Body of pancreas (tissue), 4 donors: ENCODE measurements at places on chromosomes 13 and 19. TPM values are rescaled to one million over a fixed set of nuclear protein-coding genes. Genes with fewer than 3 reads are reported as not detected.

Gene MAST1
- total RNA-seq: 0.26 TPM

GRCh38 chr13:29436291-29436690 lies 159.2 kb downstream of the SLC7A1 start:
- DNase-seq: no peak

- peak; percentile 67 for DNase-seq
These were observed 67.3 kb downstream of the TRPM4 start for GRCh38 chr19:49224879-49225278.

DNA sequence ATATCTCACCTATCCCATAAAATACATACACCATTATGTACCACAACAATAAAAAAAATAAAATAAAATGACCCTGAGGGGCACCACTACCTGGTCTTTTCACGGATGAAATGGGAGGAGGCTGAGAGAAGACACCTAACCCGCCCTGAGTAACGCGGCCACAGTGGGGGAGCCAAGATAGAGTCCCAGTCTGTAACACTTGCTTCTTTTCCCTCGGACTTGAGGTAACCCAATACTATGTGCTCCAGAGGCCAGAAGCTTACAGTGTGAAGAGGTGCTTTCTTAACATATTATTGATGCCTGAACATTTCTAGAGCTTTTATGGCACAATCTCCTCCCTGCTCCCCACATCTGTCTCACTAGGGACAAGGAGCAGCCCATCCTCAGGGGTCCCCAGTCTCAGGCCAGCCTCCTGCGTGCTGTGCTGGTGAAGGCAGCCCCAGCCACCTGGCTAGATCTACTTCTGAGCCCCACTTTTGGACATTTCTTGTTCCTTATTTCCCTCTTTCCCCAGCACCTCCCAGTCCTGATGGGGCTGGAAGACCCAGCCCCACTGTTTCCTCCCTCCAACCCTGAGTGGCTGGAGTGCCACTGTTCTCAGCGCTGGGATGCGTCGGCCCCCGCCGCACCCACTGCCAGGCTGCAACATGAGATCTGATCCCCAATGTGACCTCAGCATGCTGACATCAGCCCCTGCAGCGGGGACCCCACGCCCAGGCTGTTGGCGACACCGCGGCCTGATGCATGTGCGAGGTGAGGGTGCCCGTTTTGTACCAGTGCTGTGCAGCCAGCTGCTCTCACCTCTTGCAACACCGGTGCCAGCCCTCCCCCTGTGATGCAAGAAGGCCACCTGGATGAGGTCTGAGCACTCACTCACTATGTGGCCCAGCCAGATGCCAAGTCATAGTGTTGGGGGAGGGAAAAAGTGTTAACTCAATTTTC lies 143.3 kb downstream of the DCLK1 start:
- peak; percentile 14 for DNase-seq

DNA sequence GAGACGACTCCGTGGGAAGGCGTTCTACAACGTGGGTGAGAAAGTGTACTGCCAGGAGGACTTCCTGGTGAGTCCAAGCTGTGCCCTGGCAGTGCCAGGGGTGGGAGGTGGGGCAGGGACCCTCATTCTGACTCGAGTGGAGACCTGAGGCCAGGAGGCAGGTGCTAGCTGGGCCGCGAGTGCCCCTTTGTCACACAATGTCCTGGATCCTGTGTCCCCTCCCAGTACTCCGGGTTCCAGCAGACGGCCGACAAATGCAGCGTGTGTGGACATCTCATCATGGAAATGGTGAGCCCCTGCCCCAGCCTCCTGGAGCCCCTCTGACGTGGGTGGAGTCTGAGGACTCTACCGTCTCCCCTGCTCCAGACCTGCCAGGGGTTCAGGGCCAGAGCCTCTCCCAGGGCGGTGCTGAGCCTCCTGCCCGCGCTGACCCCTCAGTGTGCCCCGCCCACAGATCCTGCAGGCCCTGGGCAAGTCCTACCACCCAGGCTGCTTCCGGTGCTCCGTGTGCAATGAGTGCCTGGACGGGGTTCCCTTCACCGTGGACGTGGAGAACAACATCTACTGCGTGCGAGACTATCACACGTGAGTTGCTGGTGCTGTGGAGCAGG lies 11.6 kb downstream of the WTIP start:
- no peak for DNase-seq

DNA sequence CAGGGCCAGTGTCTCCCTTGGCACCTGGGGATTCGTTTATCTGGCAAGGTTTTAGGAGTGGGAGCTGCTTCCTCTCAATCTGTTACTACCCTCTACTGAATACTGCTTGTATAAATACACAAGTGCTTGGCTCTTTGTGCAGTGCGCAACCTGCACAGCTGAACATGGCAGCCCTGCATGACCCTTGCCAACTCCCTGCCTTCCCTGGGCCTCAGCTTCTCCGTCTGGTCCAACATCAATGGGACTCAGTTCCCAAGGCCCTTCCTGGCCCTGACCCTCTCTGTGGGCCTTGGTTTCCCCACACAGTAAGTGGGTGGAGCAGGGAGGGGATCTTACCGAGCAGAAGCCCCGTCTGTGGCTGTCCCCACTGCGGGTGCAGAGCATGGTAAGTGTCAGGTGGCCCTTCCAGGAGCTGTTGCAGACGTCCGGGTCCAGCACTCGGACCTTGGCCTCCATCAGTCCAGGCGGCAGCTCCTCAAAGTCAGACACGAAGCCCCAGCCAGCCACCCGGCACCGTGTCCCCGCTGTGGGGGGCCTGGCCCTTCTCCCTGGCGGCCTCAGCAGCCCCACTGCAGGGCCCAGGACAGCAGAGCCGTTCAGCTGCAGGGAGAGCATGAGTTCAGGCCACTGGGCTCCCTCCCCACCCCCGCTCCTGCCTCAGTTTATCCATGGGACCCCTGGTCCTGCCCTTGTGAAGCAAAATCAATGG lies 8.5 kb downstream of the PRSS57 start:
- no peak for DNase-seq

DNA sequence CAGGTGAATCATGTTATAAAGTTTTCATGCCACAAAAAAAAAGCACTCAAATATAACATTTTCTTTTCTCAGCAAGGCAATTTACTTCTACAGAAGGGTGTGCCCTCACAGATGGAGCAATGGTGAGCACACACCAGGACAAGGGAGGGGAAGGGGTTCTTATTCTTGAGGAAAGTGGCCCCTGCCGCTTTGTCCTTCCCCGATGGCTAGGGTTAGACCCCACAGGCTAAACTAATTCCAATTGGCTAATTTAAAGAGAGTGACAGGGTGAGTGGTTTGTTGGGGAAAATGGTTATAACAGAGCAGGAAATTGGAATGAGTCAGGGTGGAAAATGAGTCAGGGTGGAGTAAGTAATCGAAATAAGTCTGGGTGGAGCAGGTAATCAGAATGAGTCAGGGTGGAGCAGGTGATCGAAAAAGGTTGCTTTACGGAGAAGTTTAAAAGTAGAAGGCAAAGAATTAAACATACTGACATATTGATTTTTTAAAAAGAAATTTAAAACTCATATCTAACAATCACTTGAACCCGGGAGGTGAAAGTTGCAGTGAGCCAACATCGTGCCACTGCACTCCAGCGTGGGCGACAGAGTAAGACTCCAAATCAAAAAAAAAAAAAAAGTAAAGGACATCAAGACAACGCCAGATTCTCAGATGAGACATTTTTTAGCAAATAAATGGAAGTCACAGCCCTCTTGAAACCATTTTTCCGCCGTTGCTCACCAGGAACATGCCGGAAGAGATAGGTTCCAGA lies 813 bp downstream of the ZNF562 start:
- no peak for DNase-seq

GRCh38 chr19:57067440-57067839 lies 52.3 kb upstream of the USP29 start:
- no peak for DNase-seq

GRCh38 chr19:40309666-40310065 lies 24.5 kb upstream of the AKT2 start:
- DNase-seq: no peak

- no peak for DNase-seq
These were observed 115.9 kb downstream of the ABCC4 start for GRCh38 chr13:95185311-95185710.

DNA sequence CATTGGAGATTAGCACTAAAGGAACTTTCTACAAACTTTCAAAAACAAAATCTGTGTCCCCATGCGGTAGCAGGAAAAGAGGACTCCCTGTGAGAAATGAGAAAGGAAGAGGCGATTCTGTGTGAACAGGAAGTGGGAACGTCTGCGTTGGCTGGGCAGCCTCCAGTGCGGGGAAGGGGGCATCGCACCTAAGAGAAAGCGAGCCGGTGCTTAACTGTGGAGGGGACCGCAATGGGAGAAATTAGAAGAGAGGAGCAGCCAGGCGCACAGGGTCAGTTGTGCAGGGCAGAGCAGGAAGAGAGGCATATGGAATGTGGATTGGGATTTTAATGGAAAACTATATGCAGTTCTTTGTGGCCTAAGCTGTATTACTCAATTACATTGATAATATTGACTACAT lies 77.4 kb upstream of the DOCK9 start:
- DNase-seq: no peak

GRCh38 chr13:33544308-33544707 lies 258.8 kb upstream of the STARD13 start:
- no peak for DNase-seq

DNA sequence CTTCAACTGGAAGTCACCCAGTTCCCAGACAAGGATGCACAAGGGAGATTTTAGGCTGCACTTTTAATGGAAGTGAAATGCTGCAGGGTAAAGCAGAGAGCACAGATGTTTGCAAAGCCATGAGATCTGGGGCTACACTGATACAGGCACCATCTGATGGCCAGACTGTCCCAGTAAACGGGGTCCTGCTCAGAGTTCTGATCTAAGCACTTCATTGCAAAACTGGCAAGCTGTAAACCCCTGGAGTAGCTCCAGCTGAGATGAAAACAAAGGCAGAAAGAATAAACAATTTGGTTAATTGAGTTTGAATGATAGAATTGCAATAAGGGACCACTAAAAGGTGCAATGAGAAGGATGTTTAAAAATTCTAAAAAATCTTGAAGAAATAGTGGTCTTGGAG lies 197.1 kb downstream of the OXGR1 start:
- DNase-seq: no peak

Gene ZNF135
- 3.9 TPM for total RNA-seq

Gene FCAR
- not detected for total RNA-seq

DNA sequence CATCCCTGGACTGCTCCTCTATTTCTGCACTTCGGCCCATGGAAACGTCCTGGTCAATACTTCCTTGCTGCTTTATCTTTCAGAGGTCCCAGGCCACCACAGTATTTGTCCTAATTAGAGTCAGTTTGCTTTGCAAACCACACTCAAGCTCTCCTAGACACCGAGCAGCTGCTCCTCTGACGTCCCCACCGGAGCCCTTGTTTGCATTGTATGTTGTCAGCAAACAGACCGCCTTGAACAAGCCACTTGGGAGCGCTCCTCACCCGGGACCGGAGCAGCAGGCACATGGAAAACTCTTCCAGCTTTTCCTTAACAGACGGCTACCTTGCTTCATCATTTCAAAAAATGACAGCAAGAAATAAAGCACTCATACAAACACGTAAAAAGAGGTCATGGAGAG lies 51.5 kb upstream of the GTF3A start:
- DNase-seq: peak; percentile 91

DNA sequence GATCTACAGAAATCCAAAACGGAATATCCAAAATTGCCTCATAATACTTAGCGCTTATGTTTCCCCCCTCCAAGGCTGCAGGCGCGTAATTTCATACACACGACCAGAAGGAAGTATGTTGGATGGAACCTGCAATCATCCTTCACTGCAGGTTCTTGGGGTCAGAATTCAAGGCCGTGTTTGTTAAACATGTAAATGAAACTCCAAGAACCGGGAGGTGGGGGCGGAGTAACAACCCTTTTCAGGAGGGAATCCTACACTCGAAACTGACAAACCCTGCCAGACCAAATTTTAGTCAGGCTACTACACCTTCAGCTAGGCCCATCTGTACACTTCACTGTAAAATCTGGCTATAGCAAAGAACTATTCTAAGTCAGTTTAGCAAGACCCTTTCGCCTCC lies 1.3 kb downstream of the ZNF607 start:
- DNase-seq: no peak

Gene KLK2
- total RNA-seq: not detected

- peak; percentile 90 for DNase-seq
These were observed at the start of gene ZNF579 for GRCh38 chr19:55580628-55581144. ZNF579 (minus strand) TSS chr19:55580848; CDS start chr19:55579639, 1,209 bp downstream.

Gene PLPP2
- total RNA-seq: 75.8 TPM

- peak; percentile 50 for DNase-seq
These were observed 722 bp upstream of the ICAM1 start for GRCh38 chr19:10270180-10270615.

GRCh38 chr13:72431981-72432682 lies 295.3 kb downstream of the MZT1 start:
- no peak for DNase-seq

DNA sequence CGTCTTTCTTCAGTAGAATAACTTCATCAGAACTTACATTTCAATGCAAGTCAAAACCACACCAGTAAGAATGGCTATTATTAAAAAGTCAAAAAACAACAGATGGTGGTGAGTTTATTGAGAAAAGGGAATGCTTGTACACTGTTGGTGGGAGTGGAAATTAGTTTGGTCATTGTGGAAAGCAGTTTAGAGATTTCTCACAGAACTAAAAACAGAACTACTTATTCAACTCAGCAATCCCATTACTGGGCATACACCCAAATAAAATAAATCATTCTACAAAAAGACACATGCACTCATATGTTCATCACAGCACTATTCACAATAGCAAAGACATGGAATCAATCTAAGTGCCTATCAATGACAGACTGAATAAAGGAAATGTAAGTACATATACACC lies 231.2 kb downstream of the NHLRC3 start:
- DNase-seq: no peak

Gene KLF5
- total RNA-seq: 17.9 TPM

- peak; percentile 76 for DNase-seq
These were observed 831 bp downstream of the PGPEP1 start for GRCh38 chr19:18340990-18341868.

Gene ZNF426
- 4.2 TPM for total RNA-seq

Gene INSR
- total RNA-seq: 243 TPM

DNA sequence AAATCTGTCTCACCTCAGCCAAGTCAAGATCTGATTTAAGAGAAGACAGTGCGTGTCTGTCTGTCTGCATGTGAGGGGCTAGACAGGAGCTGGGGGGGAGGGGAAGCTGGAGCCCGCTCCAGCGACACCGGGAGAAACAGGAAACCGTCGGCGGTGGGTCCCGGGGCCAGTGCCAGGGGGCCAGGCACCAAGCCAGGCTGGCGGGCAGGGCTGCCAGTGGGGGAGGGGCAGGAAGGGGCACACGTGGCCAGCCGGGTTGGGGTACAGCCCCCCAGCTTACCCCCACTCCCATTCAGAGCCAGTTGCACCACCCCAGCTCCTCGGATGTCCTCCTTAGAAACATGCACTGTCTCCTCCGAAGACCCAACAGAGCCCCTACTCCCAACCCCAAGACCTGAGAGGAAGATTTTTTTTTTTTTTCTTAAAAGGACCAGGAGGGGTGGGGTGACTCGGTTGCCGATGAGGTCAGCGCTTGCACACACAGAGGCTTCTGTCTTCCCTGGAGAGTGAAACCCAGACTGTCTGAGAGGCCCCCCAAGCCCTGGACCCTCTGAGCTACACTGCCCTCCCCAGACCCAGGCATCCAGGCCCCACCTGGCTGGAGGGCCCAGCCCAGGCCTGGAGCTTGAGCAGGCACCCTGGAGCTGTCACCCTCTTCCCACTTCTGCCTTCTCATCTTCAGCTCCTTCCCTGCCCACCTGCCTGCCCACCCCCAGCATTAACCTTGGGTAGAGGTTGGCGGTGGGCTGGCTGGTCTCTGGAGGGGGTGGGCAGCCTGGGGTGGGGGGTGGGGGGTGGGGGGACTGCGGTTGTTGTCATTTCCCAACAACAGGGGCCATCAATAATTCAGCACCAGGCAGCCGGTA lies 4.0 kb downstream of the ERF start:
- no peak for DNase-seq

- DNase-seq: no peak
These were observed 17.4 kb upstream of the FEM1A start for GRCh38 chr19:4774136-4774535.

Gene FUT3
- total RNA-seq: 5.7 TPM

GRCh38 chr13:94415500-94416237 lies 63.8 kb downstream of the DCT start:
- no peak for DNase-seq
